Breast epithelium (tissue), 4 donors: ENCODE measurements at places on chromosomes 7 and 10. TPM values are rescaled to one million over a fixed set of nuclear protein-coding genes. Genes with fewer than 3 reads are reported as not detected.

Gene OGDH
- total RNA-seq, result 45.7 TPM

Gene PODXL
- total RNA-seq, result 55.6 TPM

Gene PLAC9
- total RNA-seq, result 13.4 TPM

Gene TBXAS1
- total RNA-seq, result 59.8 TPM

Gene C10orf53
- not detected for total RNA-seq

Gene ANKRD7
- not detected for total RNA-seq

Gene CBLL1
- total RNA-seq, result 27.5 TPM

Gene SFTPA1
- not detected for total RNA-seq

Gene ANKRD22
- not detected for total RNA-seq

Gene PCLO
- total RNA-seq, result 20.9 TPM

Gene GIMAP6
- 35.2 TPM for total RNA-seq

Gene FGL2
- total RNA-seq, result 17.4 TPM

Gene CLDN12
- 21.6 TPM for total RNA-seq

Gene CLDN4
- 379 TPM for total RNA-seq

Gene AGMO
- total RNA-seq, result 1.4 TPM

Gene GSTO2
- 0.48 TPM for total RNA-seq

Gene MRPS24
- total RNA-seq, result 86.1 TPM

Gene ACBD7
- total RNA-seq, result not detected

Gene ELN
- 134 TPM for total RNA-seq

Gene ABI1
- total RNA-seq, result 75.7 TPM

Gene RNF32
- 1.3 TPM for total RNA-seq

Gene GBX1
- not detected for total RNA-seq

Gene CUBN
- total RNA-seq, result 1.6 TPM

Gene UPK3BL2
- total RNA-seq, result 0.98 TPM

Gene ERV3-1
- total RNA-seq, result 52.4 TPM

Gene SCART1
- 3.7 TPM for total RNA-seq

Gene CABCOCO1
- 1.3 TPM for total RNA-seq

Gene DOCK1
- 69.2 TPM for total RNA-seq

Gene PDE1C
- 30.1 TPM for total RNA-seq

Gene DDX56
- total RNA-seq, result 61.9 TPM

Gene VIPR2
- 0.48 TPM for total RNA-seq

Gene CHN2
- total RNA-seq, result 17.1 TPM

Gene SORCS3
- under 0.01 TPM for total RNA-seq

Gene TMEM248
- total RNA-seq, result 120 TPM

Gene MYL10
- not detected for total RNA-seq

Gene TMED4
- 171 TPM for total RNA-seq

Gene PSD
- total RNA-seq, result 13.4 TPM

Gene PKD2L1
- not detected for total RNA-seq

Gene PTPN20
- total RNA-seq, result 5.6 TPM

Gene AKR1D1
- total RNA-seq, result not detected

Gene ATP6V0A4
- not detected for total RNA-seq

Gene SAMD9
- total RNA-seq, result 9.2 TPM

Gene EN2
- 0.33 TPM for total RNA-seq

Gene SPDYE5
- total RNA-seq, result not detected

Gene PTPRE
- total RNA-seq, result 11.8 TPM

Gene GJD4
- not detected for total RNA-seq

Gene TECPR1
- total RNA-seq, result 28.8 TPM

Gene SFRP5
- 0.33 TPM for total RNA-seq

Gene NEUROG3
- total RNA-seq, result not detected

Gene SH2D4B
- total RNA-seq, result 0.16 TPM

Gene TFPI2
- 1.8 TPM for total RNA-seq

Gene CCDC3
- total RNA-seq, result 13.0 TPM

Gene CAMK1D
- 5.2 TPM for total RNA-seq

Gene MALRD1
- 8.6 TPM for total RNA-seq

Gene SLC13A1
- total RNA-seq, result not detected

Gene SUN1
- 160 TPM for total RNA-seq

Gene OR2A7
- 59.0 TPM for total RNA-seq

Gene PRSS37
- total RNA-seq, result not detected

Gene EEPD1
- 10.5 TPM for total RNA-seq

Gene PCDH15
- not detected for total RNA-seq
